Jurkat, Clone E6-1 (cell line): ENCODE measurements at places on chromosomes 5 and 9.

GRCh38 chr5:141997358-141997960 is 15.4 kb downstream of the GNPDA1 start:
- DNase-seq: no peak

GRCh38 chr9:91921371-91921770 is 28.7 kb downstream of the ROR2 start:
- no peak for DNase-seq

- no peak for DNase-seq
Observed at GRCh38 chr9:14222149-14222835, 91.6 kb downstream of the NFIB start.

GRCh38 chr9:93133681-93134014 is 403 bp downstream of the NINJ1 start:
- DNase-seq: no peak

DNA sequence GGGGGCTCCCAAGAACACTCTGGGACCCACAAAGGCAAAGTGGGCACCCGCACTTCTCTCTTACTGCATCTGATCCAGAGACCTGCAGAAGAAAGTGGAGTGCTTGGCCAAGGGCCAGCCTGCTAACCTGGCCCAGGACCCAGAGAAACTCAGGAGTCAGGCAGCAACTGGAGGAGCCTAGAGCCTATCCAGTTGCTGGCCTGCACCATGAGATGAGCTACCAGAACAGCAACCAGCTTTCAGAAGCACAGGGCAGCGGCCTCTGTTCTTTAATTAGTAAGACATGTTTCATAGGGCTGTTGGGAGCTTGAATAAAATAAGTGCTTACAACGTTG is 298.3 kb downstream of the GADD45G start:
- DNase-seq: no peak

DNA sequence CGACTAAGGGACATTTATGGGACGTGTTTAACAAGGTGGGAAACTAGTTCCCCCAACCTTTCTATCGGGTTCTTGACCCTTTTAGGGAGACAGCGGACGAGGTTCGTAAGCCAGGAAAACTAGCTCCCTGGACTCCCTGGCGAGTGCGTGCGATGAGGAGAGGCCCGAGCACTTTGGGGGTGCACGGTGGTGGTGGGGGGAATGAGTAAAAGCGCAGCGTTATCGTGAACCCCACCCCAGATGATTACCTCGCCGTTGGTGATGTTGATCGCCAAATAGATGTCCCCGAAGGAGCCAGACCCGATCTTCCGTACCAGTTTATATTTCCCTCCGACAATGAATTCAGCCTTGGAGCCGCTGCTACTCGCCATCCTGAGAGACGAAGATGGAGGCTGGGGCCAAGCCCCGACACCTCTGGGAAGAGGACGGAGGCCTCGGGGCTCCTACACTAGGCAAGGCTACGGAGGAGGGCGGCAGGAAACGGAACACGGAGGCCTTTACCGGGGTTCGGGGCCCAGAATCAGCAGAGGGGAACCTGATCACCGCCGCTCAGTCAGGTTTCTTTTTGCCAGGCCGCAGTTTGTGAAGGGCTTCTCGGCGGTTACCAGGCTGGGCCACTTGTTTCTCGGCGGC is 529 bp downstream of the CSNK1A1 start:
- no peak for DNase-seq

DNA sequence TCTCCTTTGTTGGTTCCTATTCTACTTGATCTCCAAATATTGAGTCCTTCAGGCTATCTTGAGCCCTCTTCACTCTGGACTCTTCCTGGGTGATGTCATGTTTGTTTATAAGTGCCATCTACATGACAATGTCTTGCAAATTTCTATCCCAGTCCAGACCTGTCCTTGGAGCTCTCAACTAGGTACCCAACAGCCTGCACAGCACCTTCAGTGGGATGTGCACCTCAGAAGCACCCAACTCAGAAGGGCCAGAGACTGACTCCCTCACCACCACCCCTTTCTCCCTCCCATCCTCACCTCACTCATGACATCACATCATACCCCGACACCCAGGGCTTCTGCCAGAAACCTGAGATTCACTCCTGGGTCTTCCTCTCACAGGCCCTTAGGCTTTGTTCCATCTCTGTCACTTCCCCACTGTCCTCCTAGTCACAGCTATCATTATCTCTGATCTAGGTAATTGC is 14.4 kb downstream of the TXN start:
- no peak for DNase-seq

GRCh38 chr5:134188092-134188491 is 11.3 kb upstream of the SKP1 start:
- DNase-seq: peak; percentile 33

- DNase-seq: no peak
Observed at GRCh38 chr9:33690143-33690933, 105.0 kb upstream of the PRSS3 start.

- DNase-seq: no peak
Observed at GRCh38 chr9:117747386-117747970, 43.3 kb downstream of the TLR4 start.
